ENCODE measurements at places on chromosomes 12 and 14. TPM values are rescaled to one million over a fixed set of nuclear protein-coding genes. Genes with fewer than 3 reads are reported as not detected.
A peak's percentile ranks its signal among the peaks of the same experiment; 100 is the strongest.

The FBLN5 gene
- 47.9 TPM for total RNA-seq

The KHNYN gene
- total RNA-seq, result 18.0 TPM

The SRRM4 gene
- 0.29 TPM for total RNA-seq

The CRIP1 gene
- total RNA-seq, result 52.3 TPM

DNA sequence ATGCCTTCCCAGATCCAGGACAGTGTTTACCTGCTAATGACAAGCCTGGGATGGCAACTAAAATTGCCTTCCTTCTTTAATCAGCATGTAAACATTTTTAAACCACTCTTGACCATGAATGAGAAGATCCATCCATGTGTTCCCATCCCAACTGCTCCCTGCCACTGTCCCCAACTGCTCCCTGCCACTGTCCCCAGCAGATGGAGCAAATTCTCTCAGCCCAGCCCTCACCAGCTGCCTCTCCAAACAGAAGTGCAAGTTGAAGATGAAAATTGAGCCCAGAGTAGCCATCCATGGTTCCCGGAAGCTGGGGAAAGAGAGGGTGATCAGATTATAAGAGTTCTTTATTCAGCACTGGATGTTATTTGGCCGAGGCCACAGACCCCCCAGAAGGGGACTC is 133.1 kb downstream of the SLC15A4 start:
- no peak overlapping the region for H3K4me3 ChIP-seq
- DNase-seq, result no peak
- H3K4me1 ChIP-seq, result no peaks in the 10 kb centered on the region
- no peak overlapping the region for H3K27ac ChIP-seq

GRCh38 chr12:41850046-41850445 is 294.6 kb downstream of the GXYLT1 start:
- no peaks in the 10 kb centered on the region for H3K36me3 ChIP-seq
- DNase-seq, result no peak
- no peak overlapping the region for H3K27ac ChIP-seq
- H3K4me3 ChIP-seq, result no peak overlapping the region
- H3K4me1 ChIP-seq, result no peaks in the 10 kb centered on the region
- H3K27me3 ChIP-seq, result no peaks in the 10 kb centered on the region

GRCh38 chr12:96305665-96306064 is 94.6 kb downstream of the CDK17 start:
- no peak overlapping the region for H3K4me3 ChIP-seq
- no peaks in the 10 kb centered on the region for H3K36me3 ChIP-seq
- H3K4me1 ChIP-seq, result no peaks in the 10 kb centered on the region
- H3K27me3 ChIP-seq, result no peaks in the 10 kb centered on the region

DNA sequence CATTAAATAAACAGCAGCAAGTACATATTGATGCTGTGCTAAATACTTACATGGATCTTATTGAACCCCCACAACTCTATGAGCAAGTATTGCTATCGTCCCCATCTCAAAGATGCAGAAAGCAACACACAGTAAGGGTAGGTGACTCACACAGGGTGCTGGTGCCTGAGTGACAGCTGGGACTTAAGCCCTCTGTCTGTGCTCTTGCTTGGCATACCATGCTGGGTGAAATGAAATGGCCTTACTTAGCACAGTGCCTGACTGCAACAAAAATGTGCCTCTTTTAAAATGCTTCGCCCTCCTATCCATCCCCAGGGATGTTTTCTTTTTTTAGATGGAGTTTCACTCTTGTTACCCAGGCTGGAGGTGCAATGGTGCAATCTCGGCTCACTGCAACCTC is 788 bp downstream of the TEX52 start:
- no peak overlapping the region for H3K27ac ChIP-seq
- peaks cover 4% of the 10 kb centered on the region for H3K4me1 ChIP-seq
- no peak overlapping the region for H3K4me3 ChIP-seq
- DNase-seq, result no peak
- no peaks in the 10 kb centered on the region for H3K27me3 ChIP-seq
- no peaks in the 10 kb centered on the region for H3K36me3 ChIP-seq

DNA sequence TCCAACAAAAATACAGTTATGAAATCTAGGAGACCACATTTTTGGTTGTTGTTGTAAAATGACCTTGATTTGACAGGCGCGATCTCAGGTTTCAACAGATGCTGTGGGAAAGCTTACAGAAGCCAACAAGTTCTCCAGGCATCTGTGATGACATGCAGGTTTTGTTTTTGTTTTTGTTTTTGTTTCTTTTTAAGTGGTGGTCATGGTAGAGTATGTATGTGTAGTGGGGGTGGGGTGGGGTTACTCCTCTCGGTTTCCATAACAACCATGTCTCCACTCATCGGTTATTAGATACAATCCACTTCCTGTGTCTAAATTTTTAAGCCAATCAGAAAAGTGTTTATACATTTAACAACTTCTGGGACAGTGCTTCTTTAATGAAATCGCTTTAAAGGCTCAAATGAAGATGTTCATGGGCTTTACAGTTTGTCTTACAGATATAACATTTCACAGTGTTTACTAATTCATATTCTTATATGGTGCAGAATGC is 199.9 kb upstream of the FOXN3 start:
- H3K36me3 ChIP-seq, result no peaks in the 10 kb centered on the region
- peak overlapping the region; percentile 64 for H3K4me3 ChIP-seq
- H3K27me3 ChIP-seq, result no peaks in the 10 kb centered on the region
- H3K4me1 ChIP-seq, result peaks cover 6% of the 10 kb centered on the region

GRCh38 chr14:32590157-32590556 is 261.1 kb downstream of the AKAP6 start:
- no peak overlapping the region for H3K4me3 ChIP-seq
- no peak overlapping the region for H3K27ac ChIP-seq
- H3K27me3 ChIP-seq, result no peaks in the 10 kb centered on the region
- H3K4me1 ChIP-seq, result peaks cover 22% of the 10 kb centered on the region
- DNase-seq, result no peak
- no peaks in the 10 kb centered on the region for H3K36me3 ChIP-seq

Data from heart right ventricle (tissue), 16 donors.